ENCODE measurements at places on chromosomes 7 and 10.

- DNase-seq: no peak
Observed at GRCh38 chr10:38072552-38072951, 21.6 kb upstream of the ZNF37A start.

DNA sequence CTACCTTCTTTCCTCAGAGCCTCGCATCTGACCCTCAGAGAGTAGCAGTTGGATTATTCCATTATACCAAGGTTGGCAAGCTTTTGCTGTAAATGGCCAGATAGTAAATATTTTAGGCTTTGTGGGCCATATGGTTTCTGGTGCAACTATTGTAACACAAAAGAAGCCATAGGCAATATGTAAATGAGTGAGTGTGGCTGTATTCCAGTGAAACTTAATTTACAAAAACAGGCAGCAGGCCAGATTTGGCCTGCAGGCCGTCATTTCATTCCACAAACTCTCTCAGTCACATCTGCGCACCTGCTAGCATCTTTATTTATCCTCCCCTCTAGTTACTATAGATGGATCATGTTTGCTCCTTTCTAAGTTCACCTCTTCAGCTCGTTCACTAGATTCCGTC is 6.7 kb downstream of the ZNF518A start:
- no peak for DNase-seq

DNA sequence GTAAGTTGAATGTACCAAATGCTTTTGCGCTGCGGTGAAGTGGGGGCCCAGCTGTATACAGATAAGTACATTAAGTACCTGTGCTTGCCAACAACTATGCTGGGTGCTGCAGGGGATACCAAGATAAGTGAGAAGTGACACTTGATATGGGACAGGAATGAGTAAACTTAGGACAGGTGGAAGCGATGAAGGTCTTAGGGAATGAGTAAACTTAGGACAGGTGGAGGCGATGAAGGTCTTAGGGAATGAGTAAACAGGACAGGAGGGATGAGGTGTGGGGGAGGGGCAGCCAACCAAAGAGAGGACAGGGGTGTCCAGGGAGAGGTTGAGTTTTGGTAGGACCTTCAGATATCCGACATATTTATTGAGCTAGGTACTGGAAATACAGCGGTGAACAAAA is 1.4 kb downstream of the MDH2 start:
- DNase-seq: no peak

- no peak for DNase-seq
Observed at GRCh38 chr7:105792488-105793370, 83.7 kb downstream of the ATXN7L1 start.

DNA sequence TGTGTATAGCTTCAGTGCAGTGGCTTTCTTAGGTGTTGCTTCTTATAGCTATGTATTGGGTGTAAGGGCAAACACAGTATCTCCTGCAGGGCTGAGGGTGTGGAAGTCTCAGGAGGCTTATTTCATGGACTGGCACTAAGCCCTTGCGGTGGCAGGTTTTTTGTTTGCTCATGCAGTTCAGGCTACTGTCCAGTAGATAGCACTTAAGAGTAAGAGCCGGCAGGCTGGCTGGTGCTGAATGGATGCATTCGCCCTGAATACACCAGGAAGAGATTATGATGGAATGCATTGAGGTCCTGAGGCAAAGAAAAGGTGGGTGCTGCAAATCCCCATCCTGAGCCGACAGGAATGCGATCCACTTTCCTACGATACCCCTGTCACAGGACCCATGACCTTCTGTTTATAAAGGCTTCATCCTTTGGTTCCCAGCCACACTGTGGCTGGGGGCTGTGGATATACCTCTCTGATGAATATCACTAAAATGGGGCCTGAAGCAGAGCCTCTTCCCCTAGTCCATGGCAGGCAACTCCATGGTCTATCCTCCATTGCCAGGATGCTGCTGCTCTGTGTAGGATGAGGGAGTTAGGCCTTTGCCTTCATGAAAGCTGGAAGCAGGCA is 44.9 kb downstream of the ANXA8 start:
- DNase-seq: no peak

DNA sequence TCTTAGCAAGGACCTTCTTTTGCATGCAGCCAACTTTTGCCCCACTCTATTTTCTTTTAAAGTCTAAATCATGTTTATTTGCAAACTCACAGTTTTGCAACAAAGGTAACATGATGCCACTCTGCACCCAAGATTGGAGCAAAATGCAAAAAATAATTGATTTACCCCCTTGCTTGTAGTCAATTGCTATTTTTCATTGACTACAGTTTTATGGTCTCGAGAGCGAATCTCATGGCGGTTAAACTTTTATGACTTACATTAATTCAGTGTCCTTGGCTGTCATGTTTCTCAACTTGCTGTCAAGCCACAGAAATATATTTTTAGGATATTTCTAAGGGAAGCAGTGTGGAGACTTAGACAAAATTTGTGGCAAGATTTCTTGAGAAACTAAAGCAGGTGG is 110.0 kb upstream of the JCAD start:
- no peak for DNase-seq

GRCh38 chr7:1380821-1381580 is 78.3 kb downstream of the MICALL2 start:
- DNase-seq: no peak

- no peak for DNase-seq
Observed at GRCh38 chr7:157854066-157854891, 517.5 kb downstream of the DNAJB6 start.

DNA sequence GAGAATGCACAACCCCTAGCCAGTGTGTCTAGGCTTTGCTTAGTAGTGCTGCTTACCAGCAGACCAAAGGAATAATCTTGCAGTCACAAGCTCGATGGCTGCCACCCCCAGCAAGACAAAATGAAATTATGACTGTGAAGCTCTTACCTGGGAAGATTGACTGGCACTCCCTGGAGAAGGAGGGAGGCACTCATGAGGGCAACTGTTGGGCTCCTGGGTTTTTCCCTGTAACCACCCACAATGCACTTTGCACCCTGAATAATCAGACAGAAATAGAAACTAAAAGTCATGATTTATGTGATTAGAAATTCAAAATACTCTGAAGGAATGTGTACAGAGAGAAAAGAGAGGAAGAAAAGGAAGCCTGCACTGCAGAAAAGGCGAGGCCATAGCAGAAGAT is 144.3 kb upstream of the DGKB start:
- DNase-seq: no peak

GRCh38 chr7:30285067-30285535 is 704 bp downstream of the ZNRF2 start:
- peak; percentile 41 for DNase-seq

GRCh38 chr7:633381-634018 is 93.0 kb upstream of the DNAAF5 start:
- DNase-seq: no peak

- no peak for DNase-seq
Observed at GRCh38 chr7:66182920-66183319, 22.2 kb upstream of the TPST1 start.

GRCh38 chr7:37732253-37732652 is 48.7 kb downstream of the GPR141 start:
- no peak for DNase-seq

DNA sequence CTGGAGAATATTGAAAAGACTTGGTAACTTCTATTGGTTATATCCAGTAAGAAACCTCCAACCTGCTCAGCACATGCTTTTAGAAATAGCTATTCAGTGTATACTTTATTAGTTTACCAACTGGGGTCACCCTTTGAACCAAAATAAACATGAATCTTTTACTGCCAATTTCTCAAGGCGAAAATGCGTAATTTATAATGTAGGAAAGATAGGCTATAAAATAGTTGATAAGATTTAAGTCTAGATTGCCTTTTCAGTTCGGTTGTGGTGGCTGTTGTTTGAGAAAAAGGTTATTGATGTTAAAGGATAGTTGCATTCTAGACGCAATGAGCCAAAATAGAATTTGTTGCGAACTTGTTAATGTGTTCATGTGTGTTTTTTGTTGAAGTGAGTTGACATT is 82.6 kb upstream of the OIT3 start:
- DNase-seq: no peak

GRCh38 chr10:1625079-1625478 is 112.2 kb downstream of the ADARB2 start:
- DNase-seq: no peak

DNA sequence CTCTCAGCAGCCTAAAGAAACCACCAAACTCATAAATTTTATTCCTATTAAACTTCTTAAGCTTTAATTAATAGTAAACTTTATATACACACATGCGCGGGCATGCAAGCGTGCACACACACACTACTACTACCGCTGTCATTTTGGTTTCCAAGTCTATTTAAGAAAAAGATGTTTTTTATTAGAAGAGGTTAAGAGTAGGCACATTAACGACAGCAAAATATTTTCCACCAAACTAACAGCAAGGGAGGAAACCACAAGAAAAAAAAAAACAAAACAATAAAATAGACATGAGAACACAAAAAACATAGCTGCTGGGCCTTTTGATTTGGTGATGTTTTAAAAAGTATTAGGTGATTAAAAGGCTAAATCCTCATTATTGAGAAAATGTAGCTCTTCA is 28.6 kb downstream of the RTKN2 start:
- no peak for DNase-seq

GRCh38 chr7:34886856-34887255 is 150.4 kb downstream of the DPY19L1 start:
- DNase-seq: no peak

- DNase-seq: no peak
Observed at GRCh38 chr10:8044908-8045725, 9.4 kb upstream of the GATA3 start.

- no peak for DNase-seq
Observed at GRCh38 chr7:129664029-129665012, 52.8 kb downstream of the NRF1 start.

DNA sequence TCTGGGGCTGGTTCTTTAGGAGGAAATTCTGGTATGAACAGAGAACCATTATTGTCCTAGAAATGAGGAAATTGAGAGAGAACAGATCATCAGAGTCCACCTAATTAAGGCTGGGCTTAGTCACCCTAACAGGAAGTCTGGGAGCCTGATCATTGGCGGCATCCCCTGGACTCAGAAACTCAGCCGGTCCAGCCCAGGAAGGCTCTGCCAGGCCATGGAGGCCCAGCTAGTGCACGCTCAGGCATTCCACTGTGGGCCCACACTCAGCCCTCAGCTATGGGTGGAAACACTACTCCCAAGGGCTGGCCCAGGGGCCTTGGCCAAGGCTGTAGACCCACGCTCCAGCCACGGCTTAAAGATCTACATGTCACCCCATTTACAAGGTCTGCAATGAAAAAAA is 109.2 kb downstream of the PTPN20 start:
- no peak for DNase-seq

GRCh38 chr7:22413211-22413610 is 56.3 kb upstream of the RAPGEF5 start:
- DNase-seq: no peak

GRCh38 chr10:44418637-44419036 is 33.7 kb upstream of the CXCL12 start:
- DNase-seq: no peak

GRCh38 chr7:127594490-127594889 is 954 bp downstream of the FSCN3 start:
- DNase-seq: no peak

GRCh38 chr7:46239846-46240245 is 318.8 kb upstream of the IGFBP3 start:
- no peak for DNase-seq

- DNase-seq: no peak
Observed at GRCh38 chr10:133007360-133007858, 65.0 kb upstream of the CFAP46 start.

- no peak for DNase-seq
Observed at GRCh38 chr7:93390660-93391059, 158.5 kb downstream of the VPS50 start.

- DNase-seq: peak; percentile 9
Observed at GRCh38 chr10:80599424-80599847, 61.7 kb downstream of the SH2D4B start.
